Fibroblast of villous mesenchyme (primary cell): ENCODE measurements at places on chromosomes 1 and 21.

GRCh38 chr1:223231581-223231980 lies 88.5 kb upstream of the TLR5 start:
- no peak for DNase-seq

- no peak for DNase-seq
These were observed 62.5 kb downstream of the NDUFS5 start for GRCh38 chr1:39088658-39089057.

- DNase-seq = no peak
These were observed 10.1 kb upstream of the LRRC71 start for GRCh38 chr1:156910309-156910782.

DNA sequence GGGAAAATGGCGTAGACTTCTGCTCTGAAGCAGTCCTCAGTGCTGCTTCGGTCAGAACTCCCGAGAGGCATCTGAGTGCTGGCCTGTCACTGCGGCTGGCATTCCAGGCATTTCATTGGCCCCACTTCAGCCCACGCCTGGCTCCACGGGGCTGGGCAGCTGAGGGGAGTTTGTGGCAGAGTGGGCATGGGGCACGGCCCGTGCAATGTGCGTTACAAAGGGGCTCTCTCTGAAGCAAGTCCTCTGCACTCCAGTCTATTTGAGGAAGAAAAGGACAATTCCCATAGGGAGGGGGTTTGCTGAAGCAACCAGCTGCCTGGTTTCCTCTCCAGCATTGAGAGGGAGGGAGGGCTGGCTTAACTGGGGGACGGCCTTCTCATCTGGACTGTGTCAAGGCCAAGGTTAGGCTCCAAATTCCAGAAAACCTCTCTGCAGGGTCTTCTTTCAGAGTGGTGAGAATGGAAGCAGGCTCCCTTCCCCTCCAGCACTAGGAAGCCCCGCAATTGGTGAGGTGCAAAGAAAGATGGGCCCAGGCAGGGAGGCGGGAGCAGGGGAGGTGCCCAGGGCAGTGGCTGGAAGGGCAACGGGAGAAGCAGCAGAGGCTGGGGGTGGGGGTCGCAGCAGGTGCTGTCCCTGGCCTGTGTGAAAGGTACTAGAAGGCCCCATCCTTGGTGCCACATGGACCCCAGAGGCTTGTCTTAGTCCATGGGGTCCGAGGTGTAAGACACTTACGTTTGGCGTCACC lies 21.1 kb upstream of the GPR157 start:
- DNase-seq = no peak

GRCh38 chr1:52479076-52479475 lies 73.8 kb downstream of the TUT4 start:
- no peak for DNase-seq
